Progenitor cell of endocrine pancreas (in vitro differentiated cells): ENCODE measurements at places on chromosomes 3 and 15. TPM values are rescaled to one million over a fixed set of nuclear protein-coding genes. Genes with fewer than 3 reads are reported as not detected.
A peak's percentile ranks its signal among the peaks of the same experiment; 100 is the strongest.

GRCh38 chr15:45183511-45183910 is 4.3 kb downstream of the SHF start:
- DNase-seq: no peak

GRCh38 chr3:135503760-135504686 is 461.5 kb upstream of the PPP2R3A start:
- DNase-seq: peak; percentile 73

DNA sequence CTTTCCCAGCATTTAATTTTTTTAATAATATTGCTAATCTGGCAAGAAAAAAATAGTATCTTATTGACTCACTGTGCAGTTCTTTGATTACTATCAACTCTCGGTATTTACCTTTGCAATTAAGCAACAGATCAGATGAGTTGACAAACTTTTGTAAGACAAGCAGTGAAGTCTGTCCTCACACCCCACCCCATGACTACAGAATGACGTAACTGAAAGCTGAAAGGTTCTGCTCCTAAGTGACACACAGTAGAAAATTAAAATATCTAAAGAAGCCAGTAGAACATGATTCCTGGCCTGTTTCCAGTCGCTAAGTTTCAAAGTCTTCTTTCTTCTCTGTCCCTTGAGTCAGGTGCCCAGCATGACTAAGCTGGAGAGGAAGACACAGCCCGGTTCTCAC is 135.5 kb downstream of the STT3B start:
- no peak for DNase-seq

GRCh38 chr15:98669638-98670037 is 21.3 kb downstream of the IGF1R start:
- no peak for DNase-seq

The LMAN1L gene
- total RNA-seq: not detected in 2 replicates

GRCh38 chr15:57237301-57237642 is 139.0 kb upstream of the CGNL1 start:
- DNase-seq: no peak
